ENCODE measurements at places on chromosomes 6 and 20.
A peak's percentile ranks its signal among the peaks of the same experiment; 100 is the strongest.

DNA sequence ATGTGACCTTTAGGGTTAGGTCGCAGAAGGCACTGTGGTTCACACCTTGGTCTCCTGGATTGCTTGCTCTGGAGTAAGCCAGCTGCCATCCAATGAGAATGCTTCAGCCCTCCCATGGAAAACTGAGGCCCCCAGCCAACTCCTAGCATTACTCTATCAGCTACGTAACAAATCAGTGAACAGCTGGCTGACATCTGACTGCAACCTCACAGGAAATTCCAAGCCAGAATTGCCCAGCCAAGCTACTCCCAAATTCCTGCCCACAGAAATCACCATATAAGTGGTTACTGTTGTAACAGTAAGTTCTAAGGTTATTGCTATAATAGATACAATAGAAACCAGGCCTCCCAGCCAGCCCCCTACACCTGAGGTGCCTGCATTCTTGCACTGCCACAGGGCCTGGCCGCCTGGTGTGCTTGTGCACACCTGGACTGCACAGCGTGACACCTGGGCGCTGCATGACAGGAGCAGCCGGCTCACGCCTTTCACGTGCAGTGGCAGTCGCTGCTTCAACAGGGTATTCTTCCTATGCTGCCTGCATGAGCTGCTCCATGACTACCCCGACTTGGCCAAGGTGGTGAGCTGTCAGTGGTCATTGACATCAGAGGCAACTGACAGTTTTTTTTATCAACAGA, 429.7 kb upstream of the RUNX2 start:
- DNase-seq: no peak

DNA sequence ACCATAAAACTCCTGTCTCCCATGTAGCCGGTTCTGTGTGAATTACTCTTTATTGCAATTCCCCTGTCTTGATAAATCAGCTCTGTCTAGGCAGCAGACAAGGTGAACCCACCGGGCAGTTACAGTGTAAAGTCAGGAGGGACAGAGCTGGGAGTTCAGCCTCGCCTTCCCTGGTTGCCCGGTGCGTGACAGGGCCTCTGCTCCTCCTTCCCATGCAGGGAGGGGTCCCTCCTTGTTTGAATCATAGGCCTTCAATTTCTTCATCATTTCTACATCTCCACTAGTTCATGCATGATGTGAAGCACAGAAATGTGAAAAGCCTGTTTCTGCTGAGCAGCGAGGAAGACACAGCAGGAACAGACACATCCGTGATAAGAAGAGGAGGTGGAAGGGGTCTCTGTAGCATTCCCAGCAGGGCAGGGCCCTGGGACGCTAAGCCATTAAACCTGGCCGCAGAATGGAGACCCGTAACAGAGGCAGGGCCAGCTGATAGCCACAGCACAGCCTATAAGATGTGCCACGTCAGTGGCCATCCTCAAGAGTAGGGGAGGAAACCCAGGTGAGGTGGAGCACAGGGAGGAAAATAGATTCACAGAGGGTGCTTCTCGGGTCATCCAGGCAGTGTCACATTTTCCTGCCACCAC, 106.7 kb upstream of the CST7 start:
- DNase-seq: no peak

- no peak for DNase-seq
Observed at GRCh38 chr6:27040244-27041042, 207.1 kb upstream of the PRSS16 start.

DNA sequence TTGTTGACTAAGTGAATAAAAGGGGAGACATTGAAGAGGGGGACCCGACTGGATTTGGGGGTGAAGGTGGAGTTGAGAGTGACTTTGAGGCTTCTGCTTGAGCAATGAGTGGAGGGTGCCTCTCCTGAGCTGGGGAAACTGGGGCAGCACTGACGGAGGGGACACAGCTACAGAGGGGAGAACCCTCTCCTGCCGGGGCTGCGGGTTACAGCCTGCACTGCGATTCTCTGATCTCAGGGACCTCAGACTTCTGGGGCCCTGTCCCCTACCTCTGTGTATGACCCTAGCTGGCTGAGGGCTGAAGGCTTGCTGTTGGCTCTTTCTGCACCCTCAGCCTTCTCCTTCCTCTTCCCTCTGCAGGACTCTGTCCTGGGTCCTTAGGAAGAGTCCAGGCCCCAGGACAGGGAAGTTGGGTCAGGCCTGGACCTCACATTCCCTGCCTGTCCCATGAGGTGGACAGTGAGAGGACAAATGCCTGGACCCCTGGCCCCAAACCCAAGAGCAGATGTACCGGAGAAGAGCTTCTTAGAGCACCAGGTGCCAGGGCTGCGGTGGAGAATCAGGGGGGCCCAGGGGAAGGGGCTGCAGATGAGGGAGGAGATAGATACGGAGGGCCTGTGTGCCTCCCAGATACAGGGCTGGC, 13.7 kb upstream of the FAM110A start:
- no peak for DNase-seq

- DNase-seq: no peak
Observed at GRCh38 chr6:73258721-73259120, 4.3 kb downstream of the KHDC1 start.

- DNase-seq: peak; percentile 27
Observed at GRCh38 chr20:44576297-44576696, 6.1 kb upstream of the PKIG start.

- DNase-seq: no peak
Observed at GRCh38 chr20:47266847-47267515, 89.5 kb downstream of the ZMYND8 start.

GRCh38 chr6:89655122-89655521, 16.6 kb upstream of the LYRM2 start:
- no peak for DNase-seq

- DNase-seq: no peak
Observed at GRCh38 chr20:31820228-31820627, 1.1 kb downstream of the MYLK2 start.

DNA sequence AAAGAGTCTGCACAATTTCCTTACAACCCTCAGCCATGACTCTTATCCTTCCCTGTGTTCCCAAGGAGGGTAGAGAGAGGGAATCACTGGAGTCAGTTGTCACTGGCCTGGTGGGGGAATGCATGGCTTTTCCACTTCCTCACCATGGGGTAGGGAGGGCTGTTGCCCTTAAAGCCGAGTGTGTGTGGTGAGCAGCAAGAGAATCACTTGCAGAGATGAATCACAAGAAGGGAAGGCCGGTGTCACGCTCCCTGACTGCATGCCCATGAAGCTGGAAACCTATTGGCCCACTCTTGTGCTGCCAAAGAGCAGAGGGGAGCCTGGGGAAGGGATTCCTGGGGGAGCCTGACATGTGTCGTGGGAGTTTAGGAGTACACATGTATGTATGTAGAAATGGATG, 18.1 kb upstream of the BMP6 start:
- DNase-seq: no peak

DNA sequence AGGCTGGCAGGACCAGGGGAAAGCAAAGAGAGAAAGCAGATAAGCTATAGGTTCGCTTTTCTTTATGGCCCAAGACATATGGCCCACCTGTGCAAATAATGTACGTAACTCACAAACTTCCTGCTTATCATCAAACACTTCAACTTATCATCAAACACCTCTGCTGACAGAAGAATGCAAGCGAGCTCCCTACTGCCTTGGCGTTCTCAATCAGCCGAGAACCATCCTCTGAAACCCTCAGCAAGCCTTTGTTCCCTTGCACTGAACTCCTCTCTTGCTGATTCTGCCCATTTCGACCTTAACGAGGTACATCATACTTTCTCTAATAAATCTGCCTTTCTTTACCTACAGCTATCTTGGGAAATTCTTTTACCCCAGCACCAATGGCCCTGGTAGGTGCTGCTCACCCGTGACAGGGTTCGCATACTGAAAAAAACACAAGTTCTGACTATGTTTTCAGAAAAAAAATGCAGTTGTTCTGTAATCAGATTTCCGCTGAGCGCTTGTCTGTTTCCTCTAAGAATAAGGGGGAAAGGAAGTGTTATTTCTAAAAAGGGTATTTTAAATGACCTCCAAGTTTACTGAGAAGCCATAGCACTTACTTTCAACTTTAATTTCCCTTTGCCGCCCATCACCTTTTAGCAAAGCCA, 28.3 kb downstream of the SERPINB6 start:
- DNase-seq: peak; percentile 39

DNA sequence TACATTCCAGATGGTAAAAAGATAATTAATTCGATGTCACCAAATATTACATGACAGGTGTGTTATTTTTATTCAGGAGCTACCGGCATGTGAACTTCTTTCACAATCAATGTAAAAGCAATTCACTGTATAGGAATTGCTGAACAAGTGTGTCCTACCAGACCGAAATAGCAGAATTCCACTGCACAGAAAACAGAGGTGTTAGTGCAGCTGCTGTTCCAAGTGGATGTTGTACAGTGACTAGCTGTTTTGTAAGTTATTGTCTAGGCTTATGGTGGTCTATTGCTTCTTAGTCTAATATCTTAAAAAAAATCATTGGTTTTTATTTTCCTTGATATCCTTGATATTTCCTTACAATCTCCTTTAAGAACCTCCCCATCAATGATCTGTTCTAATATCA, 107.4 kb downstream of the COL19A1 start:
- DNase-seq: no peak

DNA sequence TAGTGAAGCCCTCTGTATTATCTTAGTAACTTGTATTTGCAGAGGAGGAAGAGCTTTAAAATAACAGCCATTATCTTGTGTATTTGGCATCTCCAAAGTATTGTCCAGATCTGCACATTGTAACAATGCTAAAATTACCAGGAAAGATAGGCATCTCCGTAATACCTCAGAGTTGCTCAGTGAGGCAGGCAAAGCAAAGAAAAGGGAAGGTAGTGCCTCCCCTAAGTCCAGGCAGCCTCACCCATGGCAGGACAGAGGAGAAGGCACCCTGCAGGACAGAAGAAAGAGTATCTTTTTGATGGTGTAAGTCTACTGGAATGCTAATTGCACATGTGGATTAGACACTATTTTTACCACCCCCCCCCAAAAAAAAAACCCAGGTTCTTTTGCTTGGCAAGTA, 13.6 kb upstream of the SSTR4 start:
- no peak for DNase-seq

- DNase-seq: no peak
Observed at GRCh38 chr6:73702444-73702843, 6.4 kb downstream of the CD109 start.

- no peak for DNase-seq
Observed at GRCh38 chr6:1640476-1640875, 30.8 kb downstream of the FOXC1 start.

DNA sequence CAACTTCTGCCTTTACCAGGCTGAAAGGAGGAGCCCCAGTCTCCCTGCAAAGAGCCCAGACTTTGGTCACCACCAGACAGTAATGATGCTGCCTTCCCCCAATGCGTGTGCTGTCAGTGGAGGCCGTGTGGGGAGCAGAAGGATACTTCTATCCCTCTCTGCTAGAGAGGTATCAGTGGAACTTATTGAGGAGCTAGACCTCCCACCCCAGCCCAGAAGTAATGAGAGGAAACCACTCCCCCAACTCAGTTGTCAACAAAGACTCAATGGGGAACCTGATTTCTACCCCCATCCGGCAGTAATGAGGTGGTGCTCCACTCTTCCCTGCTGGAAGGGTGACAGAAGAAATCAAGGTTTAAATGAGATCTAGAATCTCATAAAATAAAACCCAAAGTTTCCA, 4.4 kb upstream of the WFDC8 start:
- DNase-seq: no peak

GRCh38 chr6:5208057-5208456, 52.7 kb downstream of the LYRM4 start:
- DNase-seq: no peak

- no peak for DNase-seq
Observed at GRCh38 chr20:58706150-58706892, 13.7 kb downstream of the NPEPL1 start.

GRCh38 chr6:42450477-42451332, 1.0 kb downstream of the TRERF1 start:
- DNase-seq: no peak

DNA sequence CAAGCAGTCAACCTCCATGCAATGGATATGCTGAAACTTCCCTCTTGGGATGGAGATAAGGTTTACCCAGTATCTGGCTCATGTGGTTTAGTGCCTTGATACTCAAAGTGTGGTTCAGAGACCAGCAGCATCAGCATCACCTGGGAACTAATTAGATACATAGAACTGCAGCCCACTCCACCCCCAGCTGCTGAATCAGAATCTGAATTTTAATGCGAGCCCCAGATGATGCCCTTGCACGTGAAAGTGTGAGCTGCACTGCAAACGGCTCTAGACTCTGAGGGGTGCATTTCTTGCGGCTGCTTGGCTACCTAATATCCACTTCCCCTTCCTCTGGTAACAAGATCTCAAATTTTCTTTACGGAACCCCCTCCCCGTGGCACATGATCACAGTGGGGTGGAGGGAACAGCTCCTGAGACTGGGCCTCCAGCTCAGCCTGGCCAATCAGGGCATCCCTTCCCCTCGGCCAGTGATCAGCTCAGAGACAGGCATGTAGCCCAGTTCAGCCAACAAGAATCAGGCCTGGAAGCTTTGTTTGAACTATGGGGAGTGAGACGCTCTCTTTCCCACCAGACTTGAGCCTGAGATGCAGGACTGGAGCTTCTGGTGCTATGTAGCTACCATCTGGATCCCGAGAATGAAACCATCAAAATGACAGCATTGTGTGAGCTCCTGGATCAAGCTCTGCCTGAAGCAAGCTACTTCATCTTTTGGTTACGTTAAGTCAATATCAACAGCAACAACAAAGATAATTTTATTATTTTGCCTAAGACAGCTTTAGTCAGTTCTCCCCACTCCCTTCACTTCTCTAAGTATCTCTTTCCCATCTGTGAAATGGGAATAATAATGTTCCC, 12.8 kb downstream of the KCNK15 start:
- DNase-seq: no peak

- DNase-seq: peak; percentile 68
Observed at GRCh38 chr6:44475779-44476434, 88.4 kb downstream of the CDC5L start.

DNA sequence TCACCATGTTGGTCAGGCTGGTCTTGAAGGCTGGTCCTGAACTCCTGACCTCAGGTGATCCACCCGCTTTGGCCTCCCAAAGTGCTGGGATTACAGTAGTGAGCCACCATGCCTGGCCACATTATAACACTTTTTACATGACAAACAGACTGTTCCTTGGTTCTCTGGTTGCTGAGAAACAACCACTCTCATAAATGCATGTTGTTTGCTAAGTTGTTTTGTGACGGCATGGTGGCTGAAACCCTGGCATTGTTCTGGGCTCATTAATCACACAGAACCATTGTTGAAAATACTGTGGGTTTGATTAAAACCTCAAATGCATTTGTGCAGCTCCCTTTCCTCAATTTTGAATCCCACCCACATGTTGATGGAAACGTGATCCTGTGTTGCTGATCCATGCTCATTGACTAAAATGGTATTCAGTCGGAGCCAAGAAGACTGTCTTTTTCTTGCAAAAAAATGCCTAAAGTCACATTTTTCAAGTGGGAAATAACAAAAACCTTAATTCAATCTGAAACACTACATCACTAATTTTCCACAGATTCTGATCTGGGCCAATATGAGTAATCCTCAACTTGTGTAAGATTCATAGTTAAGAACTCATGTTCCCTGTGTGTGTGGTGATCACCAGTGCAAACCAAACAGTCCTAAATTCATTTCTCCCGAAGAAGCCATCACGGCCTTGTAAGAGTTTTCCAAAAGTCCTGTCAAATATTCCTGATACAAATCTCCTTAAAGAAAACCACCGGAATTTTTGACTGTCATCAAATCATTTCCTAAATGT, 132.8 kb downstream of the FNDC1 start:
- no peak for DNase-seq

Data from naive thymus-derived CD4-positive, alpha-beta T cell (primary cell).